Left hindlimb (tissue), 1 donor: ENCODE measurements at places on chromosomes 13 and 19.

DNA sequence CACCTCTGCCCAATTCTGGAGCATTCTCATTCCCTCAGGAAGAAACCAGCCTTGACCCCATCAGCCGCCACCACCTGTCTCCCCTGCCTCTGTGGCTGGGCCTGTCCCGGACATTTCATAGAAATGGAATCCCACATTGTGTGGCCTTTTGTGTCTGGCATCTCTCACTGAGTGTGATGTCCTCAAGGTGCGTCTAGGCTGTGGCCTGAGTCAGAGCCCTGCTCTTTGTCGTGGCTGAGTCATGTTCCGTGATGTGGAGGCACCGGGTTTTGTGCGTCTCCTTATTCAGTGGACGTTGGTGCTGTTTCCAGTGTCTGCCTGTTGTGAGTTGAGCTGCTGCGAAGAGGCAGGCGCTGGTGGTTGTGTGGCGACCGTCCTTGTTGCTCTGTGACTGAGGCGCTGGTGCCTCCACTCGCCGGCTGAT, 3.5 kb downstream of the FZR1 start:
- DNase-seq, result no peak

DNA sequence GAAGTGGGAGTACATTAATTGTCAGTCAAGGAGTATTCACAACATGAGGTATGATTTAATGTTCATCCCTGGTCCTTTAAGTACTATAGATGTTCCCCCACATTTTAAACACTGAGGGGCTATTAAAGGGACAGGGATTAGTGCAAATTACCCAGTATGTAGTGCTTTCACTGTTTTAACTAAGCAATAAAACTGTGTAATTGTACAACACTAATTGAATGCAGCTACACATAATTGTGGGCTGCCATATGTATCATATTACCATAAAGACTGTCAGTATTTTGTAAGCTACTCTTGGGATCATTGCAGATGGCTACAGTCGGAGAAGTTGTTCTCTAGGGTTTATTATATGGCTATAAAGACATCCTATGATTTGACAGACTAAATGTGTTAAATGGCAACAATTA, 316.6 kb downstream of the DCLK1 start:
- no peak for DNase-seq

- DNase-seq, result no peak
These were observed 41.0 kb downstream of the RAP2A start for GRCh38 chr13:97475011-97475410.

DNA sequence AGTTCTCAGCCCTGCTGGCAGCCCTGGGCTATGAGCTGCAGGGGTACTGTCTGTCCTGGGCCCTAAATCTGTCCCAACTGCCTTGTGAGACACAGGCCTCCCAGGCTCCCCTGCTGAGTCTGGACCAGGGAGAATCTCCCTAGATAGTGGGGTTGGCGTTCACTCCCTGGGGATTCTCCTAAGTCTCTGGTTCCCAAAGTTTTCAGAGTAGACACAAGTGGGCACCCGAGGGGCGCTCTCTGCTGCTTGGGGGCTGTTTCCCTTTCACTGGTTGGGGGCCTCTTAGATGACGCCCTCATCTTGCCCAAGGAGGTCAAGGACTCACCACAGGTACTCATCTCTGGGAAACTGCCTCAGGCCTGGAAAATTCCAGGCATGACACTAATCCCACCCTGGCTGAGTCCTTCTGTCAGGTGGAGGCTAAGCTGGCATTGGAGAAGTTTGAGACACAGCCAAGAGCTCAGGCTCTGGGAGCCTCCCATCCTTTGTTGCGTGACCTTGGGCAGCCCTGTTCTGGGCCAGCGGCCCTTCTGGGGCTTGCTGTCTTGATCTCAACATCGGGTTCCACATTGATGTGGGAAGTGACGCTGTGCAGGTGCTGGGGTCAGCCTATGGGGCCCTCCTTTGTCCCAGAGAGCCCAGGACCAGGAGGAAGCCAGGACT, 3.9 kb downstream of the RPL18A start:
- DNase-seq, result no peak

GRCh38 chr19:47725759-47726401, 12.7 kb downstream of the EHD2 start:
- DNase-seq, result peak; percentile 10

DNA sequence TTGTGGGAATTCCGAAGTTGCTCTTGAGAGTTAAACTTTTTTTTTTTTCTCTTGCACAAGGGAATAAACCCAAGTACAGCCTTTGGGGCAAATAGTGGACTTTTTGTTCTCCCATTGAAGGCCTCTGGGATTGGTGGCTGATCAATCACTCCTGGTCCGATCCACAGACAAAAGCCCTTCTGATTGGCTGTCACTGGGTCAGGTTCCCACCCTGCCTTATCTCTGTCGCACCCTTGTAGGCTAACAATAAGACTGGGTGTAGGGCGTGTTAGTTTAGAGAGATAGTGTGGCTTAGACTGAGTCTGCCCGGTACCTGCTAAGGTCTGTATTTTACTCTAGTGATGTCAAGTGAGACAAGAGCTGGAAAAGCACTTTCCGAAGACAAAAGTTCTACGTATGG, 380.8 kb downstream of the NDFIP2 start:
- DNase-seq, result no peak

GRCh38 chr13:75651013-75651412, 14.9 kb downstream of the LMO7 start:
- no peak for DNase-seq

GRCh38 chr19:33673996-33674625, 52.4 kb downstream of the CHST8 start:
- DNase-seq, result no peak

DNA sequence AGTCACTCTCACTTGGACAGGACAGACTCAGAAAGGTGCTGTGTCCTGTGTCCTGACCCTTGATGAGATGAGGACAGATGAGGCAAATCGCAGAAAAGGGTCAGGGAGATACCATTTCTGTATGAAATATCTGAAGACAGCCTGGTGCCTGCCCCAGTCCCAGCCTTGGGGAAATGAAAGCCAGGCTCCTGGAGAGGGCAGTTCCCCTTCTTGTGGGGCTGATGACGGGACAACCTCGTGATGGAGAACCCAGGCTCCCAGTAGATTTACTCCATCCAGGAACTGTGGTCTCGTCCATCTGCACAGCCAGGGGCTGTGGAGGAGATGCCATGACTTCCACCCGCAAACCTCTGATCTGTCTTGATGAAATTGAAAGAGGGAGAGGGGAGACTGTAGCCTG, 13.8 kb downstream of the LILRB1 start:
- no peak for DNase-seq

DNA sequence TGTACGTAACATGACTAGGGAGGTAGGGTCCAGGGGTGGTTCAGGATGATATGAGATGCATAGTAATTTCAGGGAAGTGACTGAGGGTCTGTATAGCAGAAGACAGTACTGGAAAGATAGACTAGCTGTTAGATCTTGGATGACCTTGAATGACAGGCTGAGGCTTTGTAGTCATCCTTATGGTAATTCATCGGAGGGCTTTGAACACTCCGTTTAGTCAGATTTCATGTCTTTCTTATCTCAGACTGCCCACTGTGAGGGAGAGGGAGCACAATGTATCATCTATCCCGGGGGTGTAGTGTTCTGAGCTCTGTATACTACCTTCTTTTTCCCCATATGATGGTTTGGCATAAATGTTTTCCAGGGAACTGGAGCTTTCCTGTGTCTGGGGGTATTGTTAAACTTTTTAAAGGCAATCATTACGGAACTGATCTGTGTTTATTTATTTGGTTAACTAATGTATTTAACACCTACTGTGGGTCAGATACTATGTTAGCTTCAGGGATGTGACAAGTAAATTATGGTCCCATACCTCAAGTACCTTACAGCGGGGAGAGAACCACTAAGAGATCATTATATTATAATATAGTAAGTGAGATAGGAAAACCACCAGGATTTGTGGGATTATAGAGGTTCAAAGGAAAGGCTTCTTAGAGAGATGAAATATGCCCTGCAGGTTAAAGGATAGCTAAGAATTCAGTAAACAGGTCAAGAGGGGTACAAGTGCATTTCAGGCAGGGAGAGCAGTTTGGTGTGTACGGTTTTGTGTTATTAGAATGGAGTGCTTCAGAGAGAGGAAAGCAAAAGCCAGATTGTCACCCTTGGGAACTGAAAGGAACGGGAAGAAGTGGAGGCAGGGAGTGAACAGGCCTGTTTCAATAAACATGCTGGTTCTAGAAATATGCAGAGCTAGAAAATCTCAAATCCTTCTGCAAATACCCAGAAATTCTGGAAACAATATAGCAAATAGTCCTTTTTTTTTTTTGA, 164.8 kb upstream of the KL start:
- DNase-seq, result no peak

- no peak for DNase-seq
These were observed 13.2 kb downstream of the CLASRP start for GRCh38 chr19:45051929-45052579.

DNA sequence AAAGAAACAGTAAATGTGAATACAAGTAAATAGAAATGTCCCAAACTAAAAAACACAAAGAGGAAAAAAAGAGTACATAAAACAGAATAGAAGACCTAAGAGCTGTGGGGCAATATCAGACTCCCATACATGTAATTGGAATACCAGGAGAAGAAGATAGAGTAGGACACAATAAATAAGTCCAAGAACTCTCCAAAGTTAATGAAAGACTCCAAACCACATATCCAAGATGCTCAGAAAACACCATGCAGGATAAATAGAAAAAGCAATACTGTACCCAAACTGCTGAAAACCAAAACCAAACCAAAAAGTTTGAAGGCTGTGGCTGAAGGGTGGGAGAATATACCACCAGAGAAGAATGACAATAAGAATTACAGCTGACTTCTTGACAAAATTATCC, 18.3 kb downstream of the THSD1 start:
- no peak for DNase-seq

GRCh38 chr19:18007917-18008673, at the start of gene ARRDC2:
TSS of gene ARRDC2 (plus strand) at chr19:18008170. CDS start at chr19:18008311, 141 bp downstream.
- DNase-seq, result peak; percentile 96

- DNase-seq, result no peak
These were observed 219.6 kb downstream of the GPC6 start for GRCh38 chr13:93446238-93446637.

DNA sequence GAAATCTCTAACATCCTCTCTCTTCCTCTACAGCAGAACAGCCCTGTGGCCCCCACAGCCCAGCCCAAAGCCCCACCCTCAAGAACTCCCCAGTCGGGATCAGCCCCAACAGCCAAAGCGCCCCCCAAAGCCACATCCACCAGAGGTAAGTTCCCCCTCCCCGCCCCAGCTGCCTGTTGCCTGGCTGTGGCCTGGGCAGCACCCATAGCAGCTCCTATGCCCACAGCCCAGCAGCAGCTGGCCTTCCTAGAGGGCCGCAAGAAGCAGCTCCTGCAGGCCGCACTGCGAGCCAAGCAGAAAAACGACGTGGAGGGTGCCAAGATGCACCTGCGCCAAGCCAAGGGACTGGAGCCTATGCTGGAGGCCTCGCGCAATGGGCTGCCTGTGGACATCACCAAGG, 14.5 kb downstream of the CC2D1A start:
- no peak for DNase-seq

- no peak for DNase-seq
These were observed 75.2 kb upstream of the MRI1 start for GRCh38 chr19:13689085-13689484.

GRCh38 chr13:58397596-58398387, 766.2 kb downstream of the PCDH17 start:
- no peak for DNase-seq

- no peak for DNase-seq
These were observed 573.7 kb downstream of the IRS2 start for GRCh38 chr13:109212650-109213049.

DNA sequence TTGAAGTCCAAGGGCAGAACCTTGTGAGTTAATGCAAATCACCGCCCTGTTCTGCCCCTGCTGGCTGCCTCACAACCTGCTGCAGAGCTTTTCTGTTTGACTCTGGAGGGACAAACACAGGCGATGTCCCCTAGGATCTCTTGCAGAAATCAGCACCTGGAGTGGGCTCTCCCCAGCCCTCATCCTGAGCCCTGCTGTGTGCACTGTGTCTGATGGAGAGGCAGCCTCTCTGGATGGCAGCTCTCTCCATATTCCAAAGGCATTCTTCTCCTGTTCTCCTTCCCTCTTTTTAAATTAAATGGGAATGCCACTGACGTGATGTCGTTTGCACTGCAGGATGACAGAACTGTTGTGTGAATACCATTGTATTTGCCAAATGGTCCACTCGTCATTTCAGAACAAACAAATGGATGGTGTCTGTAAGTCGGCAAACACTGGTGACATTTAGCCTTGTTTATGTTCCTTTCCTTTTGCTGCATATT, 184.1 kb downstream of the ZNF536 start:
- no peak for DNase-seq

- DNase-seq, result no peak
These were observed 238.7 kb downstream of the EFNB2 start for GRCh38 chr13:106296723-106297122.

- DNase-seq, result no peak
These were observed 112.7 kb downstream of the OLFM4 start for GRCh38 chr13:53141336-53141735.

DNA sequence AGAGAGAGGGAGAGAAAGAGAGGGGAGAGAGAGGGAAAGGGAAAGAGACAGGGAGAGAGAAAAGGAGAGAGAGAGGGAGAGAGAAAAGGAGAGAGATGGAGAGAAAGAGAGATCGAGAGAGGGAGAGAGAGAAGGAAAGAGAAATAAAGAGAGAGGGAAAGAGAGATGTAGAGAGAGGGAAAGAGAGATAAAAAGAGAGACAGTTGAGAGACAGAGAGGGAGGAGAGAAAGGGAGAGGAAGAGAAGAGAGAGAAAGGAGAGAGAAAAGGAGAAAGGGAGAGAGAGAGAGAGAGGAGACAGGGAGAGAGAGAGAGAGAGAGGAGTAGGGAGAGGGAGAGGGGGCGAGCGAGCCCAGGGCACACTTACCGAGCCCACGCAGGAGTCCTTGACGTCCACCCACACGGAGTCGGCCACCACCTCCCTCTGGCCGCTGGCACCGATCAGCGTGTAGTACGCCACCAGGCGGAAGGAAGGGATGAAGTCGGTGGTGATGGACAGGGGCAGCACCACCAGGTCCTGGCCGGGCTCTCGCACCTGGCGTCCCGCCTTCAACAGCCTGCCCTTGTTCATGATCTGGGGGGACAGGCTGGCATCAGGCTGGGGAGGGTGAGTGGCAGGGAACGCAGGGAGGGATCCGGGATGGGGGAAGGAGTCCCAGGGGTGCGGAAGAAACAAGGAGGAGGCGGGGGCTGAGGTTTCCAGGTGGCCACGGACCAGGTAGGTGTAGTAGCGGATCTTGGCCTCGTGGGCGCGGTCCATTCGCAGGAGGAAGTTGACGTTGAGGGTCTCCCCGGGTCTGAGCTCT, 10.0 kb downstream of the C3 start:
- DNase-seq, result no peak

DNA sequence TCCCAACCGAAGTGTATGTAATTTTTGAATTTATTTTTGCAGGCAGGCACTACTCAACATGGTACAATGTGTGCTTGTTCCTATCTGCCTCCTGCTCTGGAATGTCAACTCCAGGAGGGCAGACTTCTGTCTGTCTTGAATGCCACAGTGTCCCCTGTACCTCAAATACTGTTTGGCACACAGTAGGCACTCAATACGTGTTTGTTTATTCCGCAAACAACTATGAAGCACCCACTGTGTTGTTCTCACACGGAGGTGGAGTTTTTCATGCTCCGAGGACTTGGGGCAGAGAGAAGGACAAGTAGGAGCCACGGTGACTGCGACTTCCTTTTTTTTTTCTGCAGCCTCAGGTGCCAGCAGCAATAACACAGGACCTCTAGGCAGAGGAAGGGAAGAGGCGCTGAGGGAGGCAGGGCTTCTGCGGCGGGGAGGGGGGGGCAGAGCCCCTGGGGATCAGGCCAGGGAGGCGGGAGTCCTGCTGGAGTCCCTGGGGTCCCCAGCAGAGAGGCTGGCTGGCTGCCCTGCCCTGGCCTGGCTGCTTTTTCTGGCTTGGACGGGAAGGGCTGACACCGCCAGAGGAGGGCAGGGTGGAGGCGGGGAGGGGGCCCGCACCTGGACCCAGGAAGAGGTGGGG, 29.3 kb upstream of the TNFAIP8L1 start:
- DNase-seq, result no peak

- peak; percentile 56 for DNase-seq
These were observed 51.8 kb downstream of the TSSK6 start for GRCh38 chr19:19463348-19464117.
